WTC11 (cell line): ENCODE measurements at places on chromosomes 6 and 20.
A peak's percentile ranks its signal among the peaks of the same experiment; 100 is the strongest.

- no peak for DNase-seq
These were observed 94.3 kb downstream of the CEBPB start for GRCh38 chr20:50284811-50285375.

GRCh38 chr6:107342144-107342543 is 117.2 kb downstream of the PDSS2 start:
- DNase-seq: no peak

GRCh38 chr20:33408716-33409654 is 7.7 kb upstream of the CDK5RAP1 start:
- no peak for DNase-seq

GRCh38 chr6:138403324-138403800 is 661 bp upstream of the HEBP2 start:
- DNase-seq: peak; percentile 45

- no peak for DNase-seq
These were observed 30.4 kb downstream of the TRMT6 start for GRCh38 chr20:5919626-5920544.

DNA sequence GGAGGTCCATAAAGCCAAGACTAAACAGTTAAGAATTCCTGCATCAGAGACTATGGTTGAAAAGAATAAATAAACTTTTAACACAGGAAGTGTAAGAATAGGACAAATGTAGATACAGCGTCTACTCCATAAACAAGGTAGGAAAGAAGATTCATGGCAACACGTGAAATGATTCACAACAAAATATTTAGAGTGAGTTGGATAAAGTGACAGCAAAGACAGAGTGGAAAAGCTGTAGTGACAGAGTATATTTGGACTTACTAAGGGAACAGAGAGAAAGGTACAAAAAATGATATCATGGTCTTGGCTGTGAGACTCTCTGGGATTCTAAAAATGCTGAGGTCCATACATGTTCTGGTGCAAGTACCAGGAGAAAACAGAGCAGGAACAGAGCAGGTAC is 21.9 kb upstream of the KIAA0408 start:
- DNase-seq: no peak

GRCh38 chr6:35079311-35080000 is 61.7 kb downstream of the TCP11 start:
- peak; percentile 4 for DNase-seq

GRCh38 chr6:37688078-37688850 is 9.4 kb downstream of the MDGA1 start:
- DNase-seq: no peak

DNA sequence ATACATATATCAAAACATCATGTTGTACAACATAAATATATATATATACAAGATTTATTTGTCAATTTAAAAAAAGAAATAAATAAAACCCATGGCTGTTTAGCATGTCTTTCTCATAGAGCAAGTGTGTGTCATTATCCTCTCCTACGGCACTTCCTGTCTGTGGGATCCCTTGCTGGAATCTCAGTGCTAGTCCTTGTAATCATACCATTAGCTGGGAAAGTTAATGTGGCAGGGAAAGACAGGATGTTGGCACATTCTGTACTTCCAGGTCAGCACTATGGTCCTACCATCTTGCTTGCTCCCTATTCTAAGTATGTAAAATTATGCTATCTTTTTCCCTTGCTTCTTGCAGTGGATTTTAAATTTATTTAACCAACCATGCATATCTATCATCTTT is 9.5 kb upstream of the SLC17A3 start:
- no peak for DNase-seq

GRCh38 chr20:13441388-13441787 is 197.3 kb downstream of the TASP1 start:
- DNase-seq: no peak

- DNase-seq: no peak
These were observed 83.7 kb downstream of the HMGCLL1 start for GRCh38 chr6:55495277-55495676.

DNA sequence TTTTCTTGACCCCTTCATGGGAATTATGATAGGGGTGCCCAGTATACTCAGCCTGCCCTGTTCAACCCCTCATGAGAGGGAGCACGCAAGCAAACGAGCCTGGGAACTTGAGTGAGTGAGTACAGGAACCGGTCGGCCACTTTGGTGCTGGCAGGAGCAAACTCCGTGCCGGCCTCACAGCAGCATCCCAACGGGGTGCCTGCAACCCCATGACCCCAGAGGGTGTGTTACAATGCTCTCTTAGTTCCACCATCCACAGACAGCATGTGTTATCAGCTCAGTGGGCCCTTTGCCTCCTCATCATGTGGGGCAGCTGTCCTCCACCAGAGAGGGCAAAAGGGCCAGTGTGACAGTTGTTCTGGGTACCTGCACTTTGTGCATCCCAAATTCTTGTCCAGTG is 289.8 kb downstream of the FRK start:
- DNase-seq: peak; percentile 10

- DNase-seq: no peak
These were observed 5.1 kb upstream of the EPB41L1 start for GRCh38 chr20:36149469-36149868.

DNA sequence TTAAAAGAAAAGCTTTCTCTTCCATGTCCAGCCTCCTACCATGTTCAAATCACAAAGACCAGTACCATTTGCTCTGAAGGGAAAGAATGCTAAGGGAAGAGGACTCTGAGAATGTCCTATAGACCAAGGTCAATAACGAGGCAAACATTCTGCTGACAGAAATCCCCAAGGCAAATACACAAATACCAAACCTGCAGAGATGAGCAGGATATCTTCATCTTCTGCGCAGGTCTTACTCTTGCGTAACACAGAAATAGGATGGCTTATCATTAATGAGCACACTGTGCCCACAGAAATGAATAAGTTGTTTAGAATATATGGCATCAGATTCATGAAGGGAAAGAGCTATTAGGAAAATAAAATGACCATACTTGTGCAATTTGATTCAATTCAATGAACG is 137.3 kb downstream of the BTBD9 start:
- no peak for DNase-seq

- DNase-seq: no peak
These were observed 1.5 kb downstream of the PYGB start for GRCh38 chr20:25249198-25249931.
